Mesothelial cell of epicardium (in vitro differentiated cells): ENCODE measurements at places on chromosomes 1 and 21.

- DNase-seq = no peak
Measured at GRCh38 chr1:113146242-113147072, 73.5 kb downstream of the LRIG2 start.

GRCh38 chr1:31669786-31670592, 25.3 kb upstream of the PEF1 start:
- DNase-seq = peak; percentile 57

- DNase-seq = no peak
Measured at GRCh38 chr1:186984959-186985358, 156.2 kb downstream of the PLA2G4A start.

DNA sequence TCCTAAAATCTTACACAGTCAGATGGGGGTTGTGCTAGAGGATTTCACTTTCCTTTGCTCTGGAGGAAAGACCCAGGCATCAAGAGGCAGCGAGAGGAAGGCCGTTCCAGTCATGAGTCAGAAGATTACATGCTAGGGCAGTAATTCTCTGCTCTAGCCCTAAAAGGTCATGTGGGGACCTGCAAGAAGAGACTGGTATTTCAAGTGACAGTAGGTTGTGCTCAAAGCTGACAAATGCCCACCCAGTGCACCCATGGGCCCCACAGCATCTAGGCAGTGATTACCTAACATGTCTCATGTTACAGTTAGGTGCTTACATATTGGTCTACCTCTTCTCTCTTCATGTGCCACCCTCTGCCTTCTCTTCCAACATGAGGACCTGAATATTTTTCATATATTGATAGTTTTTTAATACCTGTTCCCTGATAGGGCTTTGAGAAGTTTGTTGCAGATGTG, 99.7 kb upstream of the BEND5 start:
- DNase-seq = no peak

DNA sequence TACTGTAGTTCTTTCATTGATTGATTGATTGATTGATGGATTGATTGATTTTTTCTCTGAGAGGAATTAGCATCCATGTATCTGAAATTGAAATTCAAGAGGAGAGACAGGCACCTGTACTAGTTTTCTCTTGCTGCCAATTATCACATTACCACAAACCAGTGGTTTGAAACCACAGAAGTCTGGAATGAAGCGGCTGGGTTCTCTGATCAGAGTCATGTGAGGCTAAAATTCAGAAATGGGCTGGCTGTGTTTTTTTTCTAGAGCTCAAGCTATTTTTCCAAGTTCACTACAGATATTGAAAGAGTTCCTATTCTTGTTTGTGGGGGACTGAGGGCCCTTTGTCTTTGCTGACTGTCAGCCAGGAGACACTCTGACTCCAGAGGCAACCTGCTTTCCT, 10.0 kb downstream of the NBPF3 start:
- no peak for DNase-seq

GRCh38 chr21:16873176-16873575, 639.7 kb upstream of the CXADR start:
- no peak for DNase-seq

DNA sequence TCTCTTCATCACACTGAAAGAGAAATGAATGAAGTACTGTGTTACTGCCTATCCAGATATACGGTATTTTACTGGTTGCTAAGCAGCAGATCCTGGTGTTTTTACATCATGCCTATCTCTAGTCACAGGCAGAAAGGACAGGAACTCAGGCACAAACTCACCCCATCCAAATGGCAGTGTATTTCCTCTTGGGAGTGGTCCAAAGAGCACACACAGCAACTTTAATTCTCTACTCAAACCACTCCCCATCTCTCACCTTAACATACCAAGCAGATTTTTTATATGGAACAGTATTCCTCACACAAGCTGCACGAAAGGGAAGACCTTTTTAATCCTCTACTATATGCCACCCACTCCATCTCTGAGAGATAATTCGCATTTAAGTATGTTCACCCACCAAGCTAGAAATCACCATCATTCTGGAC, 27.3 kb downstream of the EIF4G3 start:
- DNase-seq = no peak

DNA sequence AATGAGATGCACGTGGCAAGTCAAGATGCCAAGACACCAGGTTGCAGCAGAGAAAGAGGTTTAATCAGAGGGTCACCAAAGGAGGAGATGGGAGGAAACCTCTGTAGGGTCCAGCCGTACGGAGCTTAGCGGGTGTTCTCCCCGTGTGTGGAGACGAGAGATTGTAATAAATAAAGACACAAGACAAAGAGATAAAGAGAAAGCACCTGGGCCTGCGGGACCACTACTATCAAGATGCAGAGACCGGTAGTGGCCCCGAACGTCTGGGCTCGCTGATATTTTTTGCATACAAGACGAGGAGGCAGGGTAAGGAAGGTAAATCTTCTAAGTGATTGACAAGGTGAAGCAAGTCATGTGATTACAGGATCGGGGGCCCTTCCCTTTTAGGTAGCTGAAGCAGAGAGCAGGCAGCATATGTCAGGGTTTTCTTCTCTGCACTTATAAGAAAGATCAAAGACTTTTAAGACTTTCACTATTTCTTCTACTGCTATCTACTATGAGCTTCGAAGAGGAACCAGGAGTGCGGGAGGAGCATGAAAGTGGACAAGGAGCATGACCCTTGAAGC, 41.2 kb upstream of the TDRD10 start:
- no peak for DNase-seq

GRCh38 chr1:172135076-172135672, 285.3 kb upstream of the C1orf105 start:
- no peak for DNase-seq

DNA sequence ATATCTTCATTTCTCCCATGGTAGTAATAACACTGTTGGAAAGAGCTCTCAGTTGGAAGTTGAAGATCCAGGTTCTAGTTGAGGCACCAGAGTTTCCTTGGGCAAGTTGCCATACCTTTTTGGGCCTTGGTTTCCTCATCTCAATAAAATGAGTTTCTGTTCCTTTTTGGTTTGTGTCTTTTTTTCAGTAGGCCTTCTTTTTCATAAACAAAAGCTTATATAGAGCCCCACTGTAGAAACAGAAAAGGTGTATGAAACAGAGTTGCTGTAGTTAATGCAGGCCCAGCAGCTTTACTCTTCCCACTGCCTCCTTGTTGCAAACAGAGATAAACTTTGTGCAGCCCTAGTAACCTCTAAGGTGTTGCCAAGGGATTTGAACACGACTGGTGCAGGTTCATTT, 41.7 kb downstream of the WNT4 start:
- DNase-seq = no peak

GRCh38 chr1:198829944-198830343, 191.1 kb downstream of the PTPRC start:
- DNase-seq = no peak
